ENCODE measurements at places on chromosomes 5 and 9. TPM values are rescaled to one million over a fixed set of nuclear protein-coding genes. Genes with fewer than 3 reads are reported as not detected.

DNA sequence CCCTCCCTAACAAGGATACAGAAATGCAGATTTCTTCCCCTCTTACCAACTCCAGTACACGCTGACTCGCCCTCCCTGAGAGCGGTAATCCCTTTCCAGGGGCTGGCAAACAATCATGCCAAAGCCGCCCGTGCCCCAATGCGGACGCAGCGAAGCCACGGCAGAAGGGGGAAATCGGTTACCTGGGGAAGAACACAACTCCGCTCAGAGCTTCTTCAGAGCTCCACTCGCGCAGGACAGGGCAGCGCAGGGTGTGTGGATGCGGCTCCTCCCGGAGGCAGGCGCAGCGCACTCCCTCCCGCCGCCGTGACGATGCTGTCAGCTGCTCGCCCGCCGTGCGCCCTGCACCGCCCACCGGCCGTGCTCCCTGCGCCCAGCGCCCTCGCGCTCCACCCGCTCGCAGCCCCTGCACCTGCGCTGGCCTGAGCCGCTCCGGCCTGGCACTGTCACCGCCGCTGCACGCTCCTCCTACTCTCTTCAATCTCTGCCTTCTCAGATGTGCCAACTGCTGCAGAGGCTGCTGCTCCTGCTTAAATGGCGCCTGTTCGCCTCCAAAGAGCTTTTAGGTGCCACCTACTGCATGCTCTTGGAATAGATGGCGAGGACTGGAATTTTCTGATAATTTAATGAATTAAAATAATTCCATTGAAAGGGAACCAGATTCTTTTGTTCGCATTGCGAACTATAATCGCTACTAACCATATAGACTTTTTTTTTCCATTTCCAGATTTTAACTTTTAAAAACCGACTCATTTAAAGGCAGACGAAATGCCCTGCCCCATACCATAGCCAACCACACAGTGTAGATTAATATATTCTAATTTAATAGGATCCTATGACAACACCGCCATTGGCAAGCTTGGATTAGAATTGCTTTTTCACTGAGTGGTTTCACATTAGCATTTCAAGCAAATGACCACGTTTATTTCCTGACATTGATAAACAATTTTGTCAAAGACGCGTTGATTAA lies at the start of gene DIRAS2:
Gene DIRAS2 (minus strand): TSS at position 255 of the 970 bp plus-strand sequence. CDS start 28,997 bp downstream, outside the sequence.
- no peaks in the 10 kb centered on the region for H3K4me1 ChIP-seq
- peak; percentile 84 for DNase-seq
- H3K27me3 ChIP-seq: peaks cover 31% of the 10 kb centered on the region
- H3K4me3 ChIP-seq: peak within 1 kb of the TSS; percentile 40
- H3K27ac ChIP-seq: no peak within 1 kb of the TSS
- no peaks in the 10 kb centered on the region for H3K36me3 ChIP-seq

Gene CNTLN
- total RNA-seq: 7.4 TPM

Gene SPINK13
- total RNA-seq: not detected

GRCh38 chr9:124381170-124381945 lies 33.9 kb downstream of the PSMB7 start:
- no peak overlapping the region for H3K4me3 ChIP-seq
- H3K36me3 ChIP-seq: peaks cover 35% of the 10 kb centered on the region
- no peak for DNase-seq
- H3K27me3 ChIP-seq: no peaks in the 10 kb centered on the region

DNA sequence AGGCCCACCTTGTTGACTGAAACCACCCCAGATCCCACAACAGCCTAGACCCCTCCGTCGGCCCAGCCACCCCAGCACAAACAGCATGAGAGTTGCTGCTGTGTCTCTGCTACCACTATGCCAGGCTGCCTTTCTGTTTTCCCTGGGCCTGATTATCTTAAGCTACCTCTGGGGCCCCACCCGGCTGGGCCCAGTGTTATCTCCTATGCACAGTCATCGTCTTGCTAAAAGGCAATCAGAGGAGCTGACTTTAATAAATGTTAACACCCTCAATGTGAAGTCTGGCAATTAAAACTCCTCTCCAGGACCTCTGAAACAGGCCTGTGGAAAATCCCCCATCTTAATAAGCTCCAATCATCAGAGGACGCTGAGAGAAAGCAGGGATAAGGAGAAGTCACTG lies 144.9 kb downstream of the FAM114A2 start:
- no peak overlapping the region for H3K4me3 ChIP-seq
- H3K27ac ChIP-seq: no peak overlapping the region
- H3K4me1 ChIP-seq: no peaks in the 10 kb centered on the region
- no peak for DNase-seq

GRCh38 chr9:68913054-68913453 lies 100.9 kb downstream of the PRKACG start:
- DNase-seq: no peak
- no peaks in the 10 kb centered on the region for H3K27me3 ChIP-seq
- peaks cover 5% of the 10 kb centered on the region for H3K4me1 ChIP-seq
- H3K4me3 ChIP-seq: no peak overlapping the region
- no peaks in the 10 kb centered on the region for H3K36me3 ChIP-seq
- no peak overlapping the region for H3K27ac ChIP-seq

DNA sequence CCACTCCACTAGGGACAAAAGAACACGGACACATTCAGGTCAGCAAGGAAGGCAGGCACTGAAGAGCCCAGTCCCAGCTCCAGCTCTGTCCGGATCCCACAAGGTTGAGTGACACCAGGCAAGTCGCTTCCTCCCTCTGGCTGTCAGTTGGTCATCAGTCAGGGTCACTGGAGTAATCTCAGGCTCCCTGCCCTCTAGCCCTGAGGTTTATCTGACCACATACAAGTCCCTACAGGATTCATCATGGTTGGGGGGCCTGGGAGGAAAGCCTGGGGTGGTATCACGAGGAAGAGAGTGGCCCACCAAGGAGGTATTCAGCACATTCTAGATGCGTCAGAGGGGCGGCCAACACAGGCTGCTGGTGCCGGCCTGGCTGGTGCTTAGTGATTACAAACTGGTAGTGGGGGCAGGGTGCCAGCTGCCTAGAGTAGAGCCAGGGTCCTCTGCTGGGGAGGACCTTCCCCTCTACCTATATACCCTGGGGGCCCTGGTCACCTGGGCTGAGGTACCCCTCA lies 81.5 kb downstream of the SHB start:
- no peak overlapping the region for H3K4me3 ChIP-seq
- DNase-seq: peak; percentile 50
- no peaks in the 10 kb centered on the region for H3K27me3 ChIP-seq
- no peaks in the 10 kb centered on the region for H3K36me3 ChIP-seq
- peaks cover 25% of the 10 kb centered on the region for H3K4me1 ChIP-seq

Gene PCSK5
- total RNA-seq: 18.1 TPM

Gene SLC25A2
- 0.64 TPM for total RNA-seq

Gene IL4
- total RNA-seq: not detected

Gene ARHGAP26
- 35.4 TPM for total RNA-seq

GRCh38 chr5:142701673-142702311 lies 15.9 kb upstream of the FGF1 start:
- H3K27me3 ChIP-seq: no peaks in the 10 kb centered on the region
- H3K4me3 ChIP-seq: no peak overlapping the region
- no peak for DNase-seq
- no peaks in the 10 kb centered on the region for H3K36me3 ChIP-seq

DNA sequence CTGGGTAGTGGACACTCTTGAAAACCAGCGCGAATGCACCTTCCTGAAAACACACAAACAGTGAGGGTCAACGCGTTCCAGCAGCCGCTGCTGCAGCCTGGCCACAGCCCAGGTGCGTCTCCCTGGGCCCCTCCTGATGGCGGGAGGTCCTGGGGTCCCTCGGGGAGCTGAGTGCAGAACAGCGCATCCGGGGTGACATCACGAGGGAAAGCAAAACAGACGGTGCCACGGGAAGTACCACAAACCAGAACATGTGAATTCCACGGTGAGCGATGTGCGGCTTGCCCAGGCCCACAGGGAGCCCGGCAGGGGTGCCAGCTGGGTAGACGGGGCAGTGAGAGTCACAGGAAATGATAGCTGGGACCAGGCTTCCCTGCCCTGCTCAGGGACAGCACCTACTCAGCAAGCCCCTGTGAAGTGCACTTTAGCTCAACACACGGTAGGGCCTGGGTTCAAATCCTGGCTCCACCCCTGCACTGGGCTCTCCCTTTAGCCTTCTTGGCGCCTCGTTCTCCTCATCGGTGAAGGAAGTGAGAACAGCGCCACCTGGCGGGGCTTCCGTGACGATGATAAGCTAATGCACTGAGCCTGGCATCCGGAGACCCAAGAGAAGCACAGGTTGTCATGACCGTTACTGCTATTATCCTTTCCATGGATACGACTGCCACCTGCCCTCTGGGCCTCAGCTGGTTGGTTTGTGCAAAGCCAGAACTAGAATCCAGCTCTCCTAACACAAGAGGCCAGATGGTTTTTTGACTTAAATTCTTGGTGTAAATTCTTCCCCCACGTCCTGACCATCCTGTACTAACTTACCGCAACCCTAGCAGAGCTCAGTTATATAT lies 24.6 kb downstream of the GFPT2 start:
- H3K27ac ChIP-seq: no peak overlapping the region
- peak; percentile 91 for DNase-seq
- peaks cover 5% of the 10 kb centered on the region for H3K4me1 ChIP-seq
- no peaks in the 10 kb centered on the region for H3K27me3 ChIP-seq

DNA sequence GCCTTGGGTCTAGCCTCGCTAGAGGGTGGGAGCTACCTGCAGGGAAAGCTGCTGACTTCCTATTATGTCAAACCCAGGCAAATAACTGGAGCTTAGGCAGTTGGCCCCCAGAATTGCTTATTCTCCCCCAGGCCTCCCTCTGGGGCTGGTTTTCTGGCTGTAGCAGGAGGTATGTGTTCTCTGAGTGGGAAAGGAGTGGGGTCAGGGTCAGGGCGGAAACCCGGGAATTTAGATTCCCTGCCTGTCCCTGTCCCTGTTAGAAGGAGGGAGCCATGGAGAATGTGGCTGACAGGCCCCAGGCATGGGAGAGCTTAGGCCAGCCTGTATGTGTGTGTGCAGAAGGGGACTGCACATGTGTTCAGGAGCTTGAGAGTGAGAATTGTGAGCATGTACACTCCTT lies 13.6 kb upstream of the CXXC5 start:
- no peak overlapping the region for H3K27ac ChIP-seq
- peaks cover 31% of the 10 kb centered on the region for H3K4me1 ChIP-seq
- H3K36me3 ChIP-seq: peaks cover 17% of the 10 kb centered on the region
- no peaks in the 10 kb centered on the region for H3K27me3 ChIP-seq
- no peak for DNase-seq
- H3K4me3 ChIP-seq: no peak overlapping the region

DNA sequence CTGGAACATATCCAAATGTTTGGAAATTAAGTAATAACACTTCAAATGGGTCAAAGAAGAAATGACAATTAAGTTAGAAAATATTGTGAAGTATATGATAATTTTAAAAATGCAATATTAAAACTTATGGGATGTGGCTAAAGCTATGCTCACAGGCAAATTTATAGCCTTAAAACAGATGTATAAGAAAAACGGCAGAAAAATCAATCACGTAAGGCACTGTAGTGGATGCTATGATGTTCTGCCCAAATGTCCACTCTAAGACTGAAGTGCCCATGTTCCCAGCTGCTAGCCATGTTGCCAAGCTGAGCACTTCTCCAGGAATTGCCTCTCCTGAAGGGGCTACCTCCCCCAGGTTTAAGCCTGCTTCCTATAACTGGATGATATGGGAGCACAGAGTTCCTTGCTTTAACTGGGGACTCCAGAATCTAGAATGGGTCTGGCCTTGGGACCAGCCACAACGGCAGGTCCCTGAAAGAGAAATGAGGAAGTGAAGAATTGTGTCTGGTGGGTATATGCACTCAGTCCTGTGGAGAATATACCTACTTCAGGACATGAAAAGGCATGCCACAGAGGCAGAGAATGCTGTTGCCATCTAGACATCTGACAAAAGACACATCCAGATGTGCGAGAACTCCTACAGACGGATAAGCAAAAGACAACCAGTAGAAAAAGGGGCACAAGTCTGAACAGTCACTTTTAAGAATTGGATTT lies 78.2 kb upstream of the RXRA start:
- H3K27me3 ChIP-seq: no peaks in the 10 kb centered on the region
- DNase-seq: no peak
- H3K36me3 ChIP-seq: no peaks in the 10 kb centered on the region

Gene PCDHGB4
- total RNA-seq: 4.2 TPM

- no peak for DNase-seq
- H3K36me3 ChIP-seq: no peaks in the 10 kb centered on the region
- no peak overlapping the region for H3K4me3 ChIP-seq
- no peaks in the 10 kb centered on the region for H3K4me1 ChIP-seq
Observed at GRCh38 chr5:11166923-11167322, 405.9 kb upstream of the DAP start.

Gene PCDHB10
- total RNA-seq: 2.1 TPM

GRCh38 chr5:177430140-177430951 lies 3.9 kb downstream of the GRK6 start:
- H3K27me3 ChIP-seq: no peaks in the 10 kb centered on the region
- DNase-seq: peak; percentile 58
- H3K4me3 ChIP-seq: no peak overlapping the region
- H3K4me1 ChIP-seq: peaks cover 49% of the 10 kb centered on the region
- H3K36me3 ChIP-seq: peaks cover 37% of the 10 kb centered on the region

Gene RAD17
- total RNA-seq: 19.1 TPM

- H3K4me3 ChIP-seq: no peak overlapping the region
- no peaks in the 10 kb centered on the region for H3K4me1 ChIP-seq
- no peaks in the 10 kb centered on the region for H3K27me3 ChIP-seq
- H3K27ac ChIP-seq: no peak overlapping the region
Observed at GRCh38 chr5:83817591-83817990, 96.9 kb upstream of the HAPLN1 start.

Gene FAM221B
- not detected for total RNA-seq

- H3K4me1 ChIP-seq: peaks cover 23% of the 10 kb centered on the region
- DNase-seq: no peak
Observed at GRCh38 chr5:52771343-52772039, 16.2 kb upstream of the ITGA1 start.

DNA sequence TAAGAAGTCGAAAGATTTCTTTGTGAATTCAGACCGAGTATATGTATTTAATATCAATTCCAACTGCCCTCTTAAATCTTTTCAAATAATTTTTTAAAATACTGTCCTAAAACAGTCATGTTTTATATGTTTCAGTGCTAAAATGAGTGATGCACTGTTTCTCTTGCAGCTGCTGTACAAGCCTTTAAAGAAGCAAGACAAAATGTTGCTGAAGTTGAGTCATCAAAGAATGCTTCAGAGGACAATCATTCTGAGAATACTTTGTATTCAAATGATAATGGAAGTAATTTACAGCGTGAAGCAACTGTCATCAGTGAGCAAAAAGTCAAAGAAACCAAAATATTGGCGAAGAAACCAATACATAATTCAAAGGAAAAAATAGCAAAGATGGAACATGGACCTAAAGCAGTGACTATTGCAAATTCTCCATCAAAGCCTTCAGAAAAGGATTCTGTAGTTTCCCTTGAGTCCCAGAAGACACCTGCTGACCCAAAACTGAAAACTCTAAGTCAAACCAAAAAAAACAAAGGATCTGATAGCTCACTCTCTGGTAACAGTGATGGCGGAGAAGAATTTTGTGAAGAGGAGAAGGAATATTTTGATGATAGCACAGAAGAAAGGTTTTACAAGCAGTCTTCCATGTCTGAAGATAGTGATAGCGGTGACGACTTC lies 58.0 kb downstream of the LOX start:
- H3K27me3 ChIP-seq: no peaks in the 10 kb centered on the region
- no peak overlapping the region for H3K4me3 ChIP-seq
- H3K4me1 ChIP-seq: no peaks in the 10 kb centered on the region

Gene ADAMTS19
- not detected for total RNA-seq

- H3K4me1 ChIP-seq: peaks cover 8% of the 10 kb centered on the region
- no peaks in the 10 kb centered on the region for H3K36me3 ChIP-seq
- no peak overlapping the region for H3K27ac ChIP-seq
Observed at GRCh38 chr5:175654339-175654738, 3.5 kb upstream of the HRH2 start.

GRCh38 chr5:117302949-117303348 lies 728.3 kb upstream of the SEMA6A start:
- H3K4me1 ChIP-seq: no peaks in the 10 kb centered on the region
- no peaks in the 10 kb centered on the region for H3K27me3 ChIP-seq
- H3K4me3 ChIP-seq: no peak overlapping the region
- H3K36me3 ChIP-seq: no peaks in the 10 kb centered on the region

Gene GNE
- total RNA-seq: 13.7 TPM
